HEK293T (cell line): ENCODE measurements at places on chromosomes 2 and 18.

DNA sequence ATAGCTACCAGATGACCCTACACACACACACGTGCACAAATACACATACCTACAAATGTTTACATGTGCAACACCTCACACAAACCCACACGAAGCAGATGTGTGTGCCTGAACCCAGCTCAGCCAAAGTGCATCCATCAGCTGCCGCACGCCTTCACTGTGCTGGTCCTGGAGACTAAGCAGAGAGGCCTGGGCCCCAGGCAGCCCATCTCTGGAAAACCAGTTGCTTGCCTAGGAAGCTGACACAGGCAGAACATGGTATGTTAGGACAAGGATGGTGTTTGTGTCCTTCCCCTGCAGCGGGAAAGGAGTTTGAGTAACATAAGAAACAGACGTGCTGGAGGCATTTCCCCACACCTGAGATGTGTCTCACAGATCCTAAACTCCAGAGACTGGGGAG is 86.7 kb downstream of the SEPTIN10 start:
- no peak for DNase-seq

GRCh38 chr18:36078751-36079529 is 11.6 kb upstream of the RPRD1A start:
- no peak for DNase-seq

DNA sequence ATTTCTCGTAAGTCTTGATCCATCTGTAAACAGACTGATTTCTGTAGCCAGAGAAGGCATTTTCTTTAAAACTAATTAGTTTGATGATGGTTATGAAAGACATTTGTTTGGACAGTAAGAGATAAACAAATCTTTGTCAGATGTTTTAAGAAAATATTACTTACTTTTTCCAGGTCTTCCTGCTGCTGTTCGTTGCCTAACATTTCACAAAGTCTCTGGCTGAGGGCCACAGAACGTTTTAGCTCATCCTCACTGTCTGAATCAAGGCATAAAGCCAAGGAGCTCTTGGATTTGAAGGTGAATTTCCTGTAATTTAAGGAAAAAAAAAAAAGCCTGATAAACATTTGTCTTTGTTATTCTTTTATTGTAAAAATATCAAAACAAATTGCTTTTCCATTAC is 57.8 kb downstream of the VIL1 start:
- DNase-seq = no peak

DNA sequence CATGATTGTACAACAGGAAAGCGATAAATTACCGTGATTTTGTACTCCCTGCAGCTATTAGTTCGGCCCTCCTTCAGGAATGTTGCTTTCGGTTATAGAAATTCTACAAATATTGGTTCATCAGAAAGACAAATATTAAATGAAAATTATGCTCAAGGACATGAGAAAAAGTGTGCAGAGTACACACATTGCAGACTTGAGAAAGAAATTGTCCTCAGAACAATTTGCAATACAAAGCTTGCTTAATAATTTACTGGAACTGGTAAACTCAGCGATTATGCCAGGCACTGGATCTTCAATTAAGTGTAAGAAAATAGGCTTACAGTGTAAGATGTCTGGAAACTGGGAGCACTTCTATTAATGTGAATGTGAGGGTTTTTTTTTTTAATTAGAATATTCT is 45.9 kb downstream of the ABCG8 start:
- no peak for DNase-seq
